ENCODE measurements at places on chromosomes 7 and 10.

GRCh38 chr7:43054052-43054722, 58.3 kb upstream of the HECW1 start:
- no peak for DNase-seq

GRCh38 chr10:25026463-25026862, 10.1 kb downstream of the THNSL1 start:
- DNase-seq, result no peak

DNA sequence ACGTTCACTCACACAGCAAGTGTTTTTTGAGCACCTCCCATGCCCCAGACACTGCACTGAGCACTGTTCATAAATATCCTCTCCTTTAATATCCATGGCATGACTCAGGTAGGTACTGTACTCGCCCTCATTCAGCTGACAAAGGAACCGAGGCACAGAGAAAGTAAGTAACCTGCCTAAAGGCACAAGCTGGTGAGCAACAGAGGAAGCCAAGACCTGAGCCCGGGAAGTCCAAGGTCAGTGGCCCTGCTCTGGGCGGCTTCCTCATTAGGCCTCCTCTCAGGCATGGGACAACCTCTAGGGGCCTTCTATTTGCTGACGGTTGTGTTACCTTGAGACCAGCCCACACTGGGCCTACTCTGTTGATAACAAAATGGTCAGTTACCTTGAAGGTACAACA, 45.1 kb upstream of the EZH2 start:
- no peak for DNase-seq

DNA sequence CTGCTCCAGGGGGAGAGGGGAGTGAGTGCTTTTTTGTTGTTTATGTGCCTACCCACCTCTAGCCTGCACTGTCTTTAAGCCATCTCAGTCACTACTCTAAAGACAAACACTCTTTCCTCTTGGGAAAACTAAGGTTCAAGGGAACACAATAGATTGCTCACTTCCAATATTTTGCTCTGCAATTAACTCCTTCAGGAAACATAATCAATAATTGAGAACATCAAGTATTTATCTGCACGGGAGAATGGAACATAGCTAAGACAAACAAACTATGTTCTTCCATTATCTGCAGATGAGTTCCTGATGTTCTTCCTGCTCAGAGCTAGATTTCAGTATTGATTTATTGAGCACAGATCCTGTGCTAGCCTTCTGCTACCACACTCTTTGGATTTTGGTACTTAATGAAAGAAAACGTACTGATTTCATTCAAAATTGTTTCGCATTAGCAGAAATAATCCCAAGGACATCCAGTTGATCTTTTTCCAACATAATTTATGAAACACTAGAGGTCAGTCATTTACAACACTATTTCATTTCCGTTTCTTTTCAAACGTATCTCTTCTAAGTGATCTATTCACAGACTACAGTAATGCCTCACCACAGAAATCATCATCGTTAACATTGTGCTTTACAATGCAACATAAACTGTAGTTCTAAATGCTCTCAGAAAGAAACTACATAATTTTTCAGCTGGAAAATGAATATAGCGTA, 8.3 kb downstream of the NEBL start:
- no peak for DNase-seq

GRCh38 chr7:55351263-55351662, 13.9 kb upstream of the LANCL2 start:
- no peak for DNase-seq

DNA sequence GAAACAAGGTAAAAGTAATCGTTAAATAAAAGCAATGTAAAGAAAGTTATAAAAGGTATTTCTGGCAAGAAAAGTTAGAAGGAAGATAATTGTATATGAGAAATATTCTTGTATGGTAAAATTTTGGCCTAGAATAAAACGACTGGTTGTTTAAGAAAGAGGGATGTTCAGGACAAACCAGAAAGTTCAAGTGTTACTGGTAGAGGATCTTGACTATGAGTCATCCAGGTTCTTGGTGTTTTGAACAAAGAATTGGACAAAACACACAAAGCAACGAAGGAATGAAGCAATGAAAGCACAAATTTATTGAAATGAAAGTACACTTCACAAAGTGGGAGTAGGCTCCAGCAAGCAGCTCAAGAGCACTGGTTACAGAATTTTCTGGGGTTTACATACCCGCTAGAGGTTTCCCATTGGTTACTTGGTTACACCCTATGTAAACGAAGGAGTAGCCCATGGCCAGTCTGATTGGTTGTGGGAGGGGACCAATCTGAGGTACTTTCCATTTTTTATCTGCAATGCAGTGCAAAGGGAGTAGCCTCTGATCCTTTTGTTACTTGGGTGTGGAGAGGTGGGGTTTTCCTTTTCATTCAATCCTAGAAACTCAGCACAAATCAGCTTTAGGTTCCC, 22.4 kb upstream of the GARS1 start:
- no peak for DNase-seq

- no peak for DNase-seq
Measured at GRCh38 chr7:100506356-100506923, 22.7 kb downstream of the NYAP1 start.

DNA sequence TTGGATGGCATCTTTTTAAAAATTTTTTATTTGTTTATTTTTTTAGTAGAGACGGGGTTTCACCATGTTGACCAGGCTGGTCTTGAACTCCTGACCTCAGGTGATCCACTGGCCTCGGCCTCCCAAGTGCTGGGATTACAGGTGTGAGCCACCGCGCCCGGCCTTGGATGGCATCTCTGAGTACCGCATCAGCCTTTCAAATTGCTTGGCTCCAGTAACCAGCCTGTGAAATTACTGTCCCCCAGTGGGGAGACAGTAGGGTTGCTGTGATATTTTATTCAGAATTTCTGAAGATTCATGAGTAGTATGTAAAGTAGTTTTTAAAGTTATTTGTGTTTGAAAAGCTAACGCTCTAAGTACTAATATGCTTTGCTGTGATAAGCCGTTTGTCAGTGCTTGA, 1.2 kb downstream of the NUB1 start:
- no peak for DNase-seq

DNA sequence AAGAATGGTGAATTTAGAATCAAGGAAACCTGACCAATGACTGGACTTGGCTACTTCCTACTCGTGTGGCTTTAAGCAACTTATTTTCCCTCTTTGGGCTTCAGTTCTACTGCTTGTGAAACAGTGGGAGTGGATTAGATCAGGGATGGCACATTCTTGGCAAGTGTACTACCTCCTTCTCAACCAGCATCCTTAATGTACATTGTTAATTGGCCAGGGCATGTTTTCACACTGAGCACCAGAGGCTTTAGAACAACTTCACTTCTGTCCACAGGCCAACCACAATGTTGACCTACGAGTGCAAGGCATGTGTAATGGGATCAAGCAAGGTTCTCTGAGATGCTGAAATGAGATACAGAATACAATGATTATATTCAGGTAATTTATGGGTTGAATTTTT, 315.3 kb downstream of the ADRA2A start:
- DNase-seq, result no peak

DNA sequence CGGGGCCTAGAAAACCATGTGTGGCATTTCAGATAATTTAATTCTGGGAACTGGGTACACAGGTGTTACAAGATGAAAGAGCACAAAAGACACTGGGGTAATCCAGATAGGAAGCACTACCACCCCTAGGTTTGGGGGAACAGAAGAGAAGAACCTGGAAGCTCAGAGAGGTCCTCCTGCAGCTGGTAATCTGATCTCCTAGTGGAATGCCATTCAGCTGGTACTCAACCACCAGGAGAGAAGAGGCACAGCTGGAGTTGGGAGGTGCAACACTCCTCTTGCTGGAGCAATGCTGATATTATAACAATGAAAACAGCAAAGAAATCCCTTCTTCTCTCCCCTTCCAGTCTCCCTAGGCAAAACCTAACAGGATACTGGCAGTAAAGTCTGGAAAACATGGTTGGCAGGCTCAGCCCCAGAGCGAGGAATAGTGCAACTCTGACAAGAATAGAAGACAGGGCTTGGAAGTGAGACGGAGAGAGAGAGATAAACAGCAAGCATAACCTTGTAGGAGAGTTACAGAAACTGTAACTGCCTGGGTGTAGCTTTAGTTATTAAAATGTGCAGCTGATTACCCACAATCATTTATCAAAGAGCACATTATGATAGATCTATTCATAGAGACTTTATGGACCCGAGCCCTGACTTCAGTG, 35.0 kb downstream of the NRF1 start:
- DNase-seq, result no peak

DNA sequence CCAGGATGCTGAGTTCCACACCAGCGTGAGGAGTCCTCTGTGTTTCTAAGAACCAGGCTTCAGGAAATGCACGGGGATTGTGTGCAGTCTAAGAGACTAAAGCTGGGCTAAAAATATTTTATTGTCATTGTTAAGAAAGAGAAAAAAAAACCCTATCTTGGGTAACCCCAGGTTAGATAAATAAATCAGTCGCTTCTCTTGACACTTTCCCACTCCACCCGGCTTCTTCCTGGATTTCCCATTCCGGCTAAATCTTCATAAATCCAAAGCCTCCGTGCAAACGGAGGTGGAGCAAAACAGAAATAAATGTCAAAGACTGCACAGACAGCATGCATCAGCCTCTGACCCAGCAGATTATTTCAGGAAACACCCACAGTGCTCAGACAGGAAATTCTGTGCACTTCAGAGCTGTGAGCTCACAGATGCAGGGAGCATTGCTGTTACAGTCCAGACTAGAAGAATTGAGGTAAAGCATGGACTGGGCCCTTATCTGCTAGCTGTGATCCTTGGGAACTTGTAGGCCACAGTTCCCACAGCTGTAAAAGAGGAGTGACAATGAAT, 44.8 kb upstream of the GRID1 start:
- DNase-seq, result peak; percentile 47

- DNase-seq, result no peak
Measured at GRCh38 chr7:151711906-151712809, 164.8 kb downstream of the PRKAG2 start.

DNA sequence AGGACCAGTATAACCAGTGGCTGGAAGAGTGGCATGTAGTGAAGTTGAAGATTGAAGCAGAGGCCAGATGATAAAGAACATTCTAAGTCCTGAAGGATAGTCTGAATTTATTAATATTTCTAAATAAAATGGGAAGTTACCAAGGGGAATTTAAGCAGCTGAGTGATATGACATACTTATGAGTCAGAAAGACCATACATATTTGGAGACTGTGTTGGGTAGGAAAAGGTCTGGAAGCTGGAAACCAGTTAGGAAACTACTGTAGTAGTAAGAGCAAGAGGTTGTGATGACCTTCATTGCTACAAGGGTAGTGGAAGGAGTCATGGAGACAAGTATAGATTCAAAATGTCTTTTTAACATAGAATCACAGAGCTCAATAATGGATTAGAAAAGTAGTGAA, 752.3 kb downstream of the SUGCT start:
- DNase-seq, result no peak

DNA sequence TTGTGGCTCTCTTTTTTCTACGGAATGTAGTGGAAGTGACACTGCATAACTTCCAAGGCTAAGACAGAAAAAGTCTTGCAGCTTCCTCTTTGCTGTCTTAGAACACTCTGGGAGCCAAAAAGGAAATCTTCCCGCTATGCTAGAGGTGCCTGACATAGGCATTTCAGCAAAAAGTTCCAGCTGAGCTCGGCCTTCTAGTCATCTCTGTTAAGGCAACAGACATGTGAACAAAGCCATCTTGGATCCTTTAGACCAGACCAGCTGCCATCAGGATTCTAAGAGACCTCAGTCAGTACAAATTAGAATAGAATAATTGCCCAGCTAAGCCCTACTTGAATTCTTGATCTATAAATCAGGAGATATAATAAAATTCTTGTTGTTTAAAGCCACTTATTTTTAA, 16.3 kb upstream of the COL1A2 start:
- no peak for DNase-seq

GRCh38 chr7:26420422-26421019, 128.9 kb downstream of the SNX10 start:
- DNase-seq, result no peak

GRCh38 chr7:47407821-47408674, 173.9 kb downstream of the TNS3 start:
- DNase-seq, result peak; percentile 6

- DNase-seq, result no peak
Measured at GRCh38 chr7:157526005-157526912, 189.5 kb downstream of the DNAJB6 start.

DNA sequence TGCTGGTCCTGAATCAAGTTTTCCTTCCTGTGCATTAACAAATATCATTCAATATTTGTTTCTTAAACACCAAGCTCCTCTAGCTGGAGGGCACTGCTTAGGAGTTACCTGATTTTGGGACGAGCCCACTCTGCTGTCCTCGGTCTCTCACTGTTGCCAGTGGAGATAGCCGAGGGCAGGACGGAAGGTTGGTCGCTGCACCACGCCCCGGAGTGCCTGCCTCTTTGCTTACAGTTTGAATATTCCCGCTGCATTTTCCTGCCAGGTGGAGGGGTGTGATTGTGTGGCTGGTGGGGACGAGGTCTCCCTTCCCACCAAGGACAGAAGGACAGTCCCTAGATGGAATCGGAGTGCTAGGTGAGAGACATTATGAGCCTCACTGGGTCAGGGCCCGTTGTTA, 201.5 kb downstream of the DNAJB6 start:
- DNase-seq, result no peak

- no peak for DNase-seq
Measured at GRCh38 chr7:131843898-131844331, 287.5 kb upstream of the PODXL start.

GRCh38 chr10:50624413-50624865, 683 bp upstream of the SGMS1 start:
- DNase-seq, result peak; percentile 97

DNA sequence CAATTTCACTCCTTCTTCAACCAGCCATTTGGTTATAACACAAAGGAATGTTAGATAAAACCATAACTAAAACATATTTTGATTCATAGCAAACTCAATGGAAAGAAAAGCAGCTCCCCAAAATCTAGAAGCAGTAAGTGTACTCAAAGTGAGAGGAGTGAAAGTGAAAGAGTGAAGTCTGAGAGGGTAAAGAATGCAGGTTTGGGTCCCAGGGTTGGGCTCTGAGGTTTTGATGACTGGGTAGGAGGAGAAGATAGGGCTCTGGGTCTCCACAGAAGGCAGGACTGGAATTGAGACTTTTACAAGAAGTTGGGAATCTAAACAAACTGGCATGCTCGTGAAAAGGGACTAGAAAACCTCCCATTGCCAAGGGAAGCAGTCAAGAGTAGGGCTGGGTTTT, 85.4 kb upstream of the RSU1 start:
- peak; percentile 24 for DNase-seq

- DNase-seq, result no peak
Measured at GRCh38 chr7:71461572-71461971, 329.6 kb downstream of the GALNT17 start.

DNA sequence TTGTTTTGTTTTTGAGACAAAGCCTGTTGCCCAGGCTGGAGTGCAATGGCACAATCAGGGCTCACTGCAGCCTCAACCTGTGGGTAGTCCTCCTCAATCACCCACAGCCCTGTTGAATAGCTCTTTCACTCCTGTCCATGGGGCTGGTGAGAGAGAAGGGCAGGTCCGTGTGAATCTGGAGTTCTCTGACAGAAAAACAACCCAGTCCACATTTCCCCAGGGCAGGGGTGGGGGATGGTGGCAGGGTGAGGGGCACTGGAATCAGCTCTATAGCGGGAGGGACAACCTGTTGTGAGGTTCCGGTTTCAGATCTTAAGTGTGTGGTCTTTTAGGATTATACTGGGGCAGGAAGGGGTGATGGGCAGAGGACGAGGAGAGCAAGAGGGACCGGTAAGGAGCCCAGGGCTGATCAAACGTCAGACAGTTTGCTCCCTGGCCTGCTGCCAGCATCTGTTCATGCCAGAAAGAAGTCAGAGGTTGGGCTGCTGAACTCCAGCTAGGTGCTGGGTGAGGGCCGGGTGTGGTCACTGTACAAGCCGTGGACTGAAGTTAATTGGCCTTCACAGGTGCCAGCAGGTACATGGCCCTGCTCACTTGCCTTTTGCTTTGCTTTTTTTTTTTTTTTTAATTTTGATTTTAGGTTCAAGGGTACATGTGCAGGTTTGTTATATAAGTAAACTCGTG, 33.2 kb upstream of the MKRN1 start:
- no peak for DNase-seq

Data from stimulated activated CD4-positive, alpha-beta T cell treated with anti-CD3 and anti-CD28 coated beads, Interleukin-15, amount 100 ng/mL, for 24 hours (primary cell).